ENCODE measurements at places on chromosomes 5 and 9. TPM values are rescaled to one million over a fixed set of nuclear protein-coding genes. Genes with fewer than 3 reads are reported as not detected.

DNA sequence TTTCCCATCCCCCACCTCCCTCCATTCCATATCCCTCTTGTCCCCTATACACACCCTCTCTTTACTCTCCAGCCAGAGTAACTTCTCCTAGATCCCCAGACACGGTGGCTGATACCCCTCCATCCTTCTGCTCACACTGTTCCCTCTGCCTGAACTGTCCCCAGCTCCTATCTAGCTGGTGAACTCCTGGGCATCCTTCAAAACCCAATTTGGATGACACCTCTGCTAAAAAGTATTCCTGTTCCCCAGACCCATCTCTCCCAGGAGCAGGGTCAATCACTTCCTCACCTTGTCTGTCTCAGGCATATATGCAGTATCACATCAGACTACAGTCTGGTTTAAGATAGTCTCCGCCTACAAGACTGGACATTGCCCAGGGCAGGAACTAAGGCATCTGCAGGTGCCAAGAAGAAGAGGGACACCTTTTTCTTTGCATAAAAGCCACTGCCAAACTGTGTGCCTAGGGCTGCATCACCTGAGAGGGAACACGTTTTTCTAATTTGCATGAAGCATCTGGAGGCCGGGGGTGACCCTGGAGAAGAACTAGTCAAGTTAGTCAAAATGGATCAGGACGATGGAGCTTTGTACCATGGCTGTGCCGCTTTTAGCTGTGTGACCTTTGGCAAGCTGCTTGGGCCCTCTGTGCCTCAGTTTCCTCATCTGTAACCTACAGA lies 27.1 kb downstream of the NR5A1 start:
- no peak for DNase-seq

- no peak for DNase-seq
Observed at GRCh38 chr5:23450187-23450586, 57.2 kb upstream of the PRDM9 start.

GRCh38 chr9:13424204-13424603 lies 144.7 kb upstream of the MPDZ start:
- peak; percentile 16 for DNase-seq

Gene LCN1
- polyA plus RNA-seq, result not detected

GRCh38 chr9:127853312-127854183 lies 910 bp downstream of the ENG start:
- DNase-seq, result no peak

GRCh38 chr5:138574744-138575193 lies 432 bp downstream of the HSPA9 start:
- DNase-seq, result no peak

DNA sequence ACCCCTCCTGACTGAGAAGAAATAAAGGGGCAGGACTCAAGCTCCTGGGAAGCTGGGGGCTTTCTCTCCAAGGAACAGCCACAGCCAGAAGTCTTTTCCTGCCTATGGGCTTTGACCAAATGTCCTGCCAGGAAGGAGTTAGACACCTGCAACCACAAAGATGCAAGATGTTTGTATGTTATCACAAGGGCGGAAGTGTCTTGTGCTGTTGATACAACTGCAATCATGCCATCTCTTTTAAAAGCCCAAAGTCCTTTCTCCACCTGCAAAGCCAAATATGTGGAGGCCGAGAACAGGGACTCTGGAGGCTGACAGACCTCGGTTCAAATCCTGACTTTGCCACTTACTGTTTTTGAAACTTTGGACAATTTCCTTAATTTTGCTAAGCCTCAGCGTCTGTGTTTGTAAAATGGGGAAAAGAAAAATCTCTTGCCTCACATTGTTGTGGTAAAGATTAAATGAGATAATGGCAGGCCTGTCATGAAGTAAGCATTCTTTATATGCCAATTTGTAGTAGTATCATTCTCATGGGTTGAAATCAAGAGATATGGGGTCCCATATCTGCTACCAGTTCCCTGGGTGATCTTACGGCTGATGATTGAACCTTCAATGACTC lies 17.0 kb downstream of the HRH2 start:
- no peak for DNase-seq

DNA sequence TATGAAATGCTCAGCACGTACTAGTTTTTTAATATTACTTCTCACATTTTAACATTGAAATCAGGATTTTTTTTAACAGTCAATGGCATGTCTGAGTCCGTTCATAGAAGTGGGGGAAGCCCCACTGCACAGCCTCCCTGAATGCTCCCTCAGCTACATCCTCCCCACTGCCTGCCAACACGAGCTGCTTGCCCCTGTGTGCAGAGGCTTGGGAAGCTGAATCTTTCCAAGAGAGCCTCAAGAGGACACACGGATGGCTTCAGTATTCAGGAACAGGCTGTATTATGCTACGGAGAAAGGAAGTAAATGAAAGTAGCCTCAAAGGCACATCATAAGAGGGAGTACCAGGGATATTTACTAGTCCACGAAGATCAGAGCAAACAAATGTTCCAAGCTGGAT lies 248.7 kb downstream of the SPOCK1 start:
- no peak for DNase-seq

Gene PALM2AKAP2
- polyA plus RNA-seq, result 2.5 TPM

- DNase-seq, result no peak
Observed at GRCh38 chr9:93119703-93119952, 14.4 kb downstream of the NINJ1 start.

- no peak for DNase-seq
Observed at GRCh38 chr9:136831720-136832104, 10.6 kb upstream of the AJM1 start.

Gene C9
- polyA plus RNA-seq, result not detected

- no peak for DNase-seq
Observed at GRCh38 chr9:12784461-12785259, 9.8 kb downstream of the LURAP1L start.

DNA sequence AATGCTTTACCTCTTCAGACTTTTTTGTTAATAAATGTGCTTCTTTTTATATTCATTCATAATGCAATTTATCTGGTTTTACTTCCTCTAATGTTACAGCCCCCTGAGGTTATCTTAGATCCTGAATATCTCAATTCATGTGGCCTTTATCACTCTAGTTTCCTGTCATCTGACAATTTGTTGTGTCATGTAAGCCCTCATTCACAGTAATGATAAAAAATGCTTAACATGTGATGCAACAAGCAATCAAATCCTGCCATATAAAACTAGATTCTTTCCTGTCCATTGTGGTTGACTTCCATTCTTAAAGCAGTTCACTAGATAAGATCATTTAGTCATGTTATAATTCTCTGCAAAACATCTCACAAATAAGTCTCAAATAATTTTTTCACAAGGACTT lies 991.2 kb upstream of the ACO1 start:
- no peak for DNase-seq

- no peak for DNase-seq
Observed at GRCh38 chr9:34001298-34001697, 47.4 kb downstream of the UBAP2 start.

DNA sequence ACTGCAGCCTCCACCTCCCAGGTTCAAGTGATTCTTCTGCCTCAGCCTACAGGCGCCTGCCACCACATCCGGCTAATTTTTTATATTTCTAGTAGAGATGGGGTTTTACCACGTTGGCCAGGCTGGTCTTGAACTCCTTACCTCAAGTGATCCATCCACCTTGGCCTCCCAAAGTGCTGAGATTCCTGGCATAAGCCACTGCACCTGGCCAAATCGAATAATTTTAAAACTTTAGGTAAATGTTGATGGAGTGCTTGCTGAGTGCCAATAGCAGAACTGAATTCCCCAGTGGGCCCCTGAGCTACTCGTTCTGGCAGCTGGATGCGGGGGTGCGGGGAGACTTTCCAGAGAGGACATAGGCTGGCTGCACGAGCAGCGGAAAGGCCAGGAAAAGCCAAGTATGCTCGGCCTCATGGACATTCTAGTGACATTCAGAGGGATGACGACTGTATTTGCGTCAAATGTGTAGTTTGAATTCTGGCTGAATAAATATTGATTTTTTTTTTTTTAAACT lies 16.8 kb downstream of the TRAF2 start:
- DNase-seq, result no peak

DNA sequence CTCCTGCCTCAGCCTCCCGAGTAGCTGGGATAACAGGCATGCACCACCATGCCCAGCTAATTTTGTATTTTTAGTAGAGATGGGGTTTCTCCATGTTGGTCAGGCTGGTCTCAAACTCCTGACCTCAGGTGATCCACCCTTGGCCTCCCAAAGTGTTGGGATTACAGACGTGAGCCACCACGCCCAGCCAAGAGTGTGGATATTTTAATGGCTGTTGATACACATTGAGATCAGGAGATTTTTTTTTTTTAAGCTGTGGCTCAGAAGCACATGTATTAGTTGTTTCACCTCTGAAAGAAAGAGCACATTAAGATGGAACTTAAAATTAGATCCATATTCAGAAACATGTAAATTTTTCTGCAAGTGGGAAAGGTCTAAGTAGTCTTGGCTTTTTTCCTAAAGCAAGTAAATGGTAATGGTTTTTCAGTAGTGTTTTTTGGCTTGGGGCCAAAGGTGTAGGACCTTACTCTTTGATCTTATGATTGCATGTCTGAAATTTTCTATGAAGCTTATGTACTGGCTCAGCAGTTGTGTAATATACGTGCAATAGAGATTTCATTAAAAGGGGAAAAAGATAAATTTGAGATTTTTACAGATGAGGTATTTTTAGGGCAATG lies 9.9 kb downstream of the RBM27 start:
- DNase-seq, result no peak

DNA sequence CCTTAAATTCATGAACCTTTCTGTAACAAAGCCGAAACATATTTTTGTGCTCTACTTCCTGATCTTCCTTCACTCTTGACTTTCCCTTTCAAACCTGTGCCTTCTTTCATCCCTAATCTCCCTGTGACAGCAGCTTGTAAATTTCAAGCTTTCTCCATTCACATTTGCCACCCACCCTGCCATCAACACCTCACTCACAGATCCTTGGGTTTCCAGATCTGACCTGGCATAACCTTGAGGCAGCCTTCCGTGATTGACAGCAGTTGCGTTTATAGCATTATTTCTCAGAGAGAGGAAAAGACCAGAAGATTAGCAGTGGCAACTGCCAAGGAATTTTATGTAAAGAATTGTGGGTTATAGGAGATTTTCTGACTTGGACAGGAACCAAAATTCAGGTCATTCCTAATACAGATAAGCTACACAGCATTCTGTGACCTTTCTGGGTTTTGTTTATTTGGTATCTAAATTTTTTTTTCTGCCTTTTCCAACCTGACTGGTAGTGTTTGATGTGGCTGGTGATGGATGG lies 260.0 kb downstream of the NR2F1-AS1 start:
- DNase-seq, result no peak

- no peak for DNase-seq
Observed at GRCh38 chr5:53386341-53386740, 94.1 kb upstream of the FST start.

DNA sequence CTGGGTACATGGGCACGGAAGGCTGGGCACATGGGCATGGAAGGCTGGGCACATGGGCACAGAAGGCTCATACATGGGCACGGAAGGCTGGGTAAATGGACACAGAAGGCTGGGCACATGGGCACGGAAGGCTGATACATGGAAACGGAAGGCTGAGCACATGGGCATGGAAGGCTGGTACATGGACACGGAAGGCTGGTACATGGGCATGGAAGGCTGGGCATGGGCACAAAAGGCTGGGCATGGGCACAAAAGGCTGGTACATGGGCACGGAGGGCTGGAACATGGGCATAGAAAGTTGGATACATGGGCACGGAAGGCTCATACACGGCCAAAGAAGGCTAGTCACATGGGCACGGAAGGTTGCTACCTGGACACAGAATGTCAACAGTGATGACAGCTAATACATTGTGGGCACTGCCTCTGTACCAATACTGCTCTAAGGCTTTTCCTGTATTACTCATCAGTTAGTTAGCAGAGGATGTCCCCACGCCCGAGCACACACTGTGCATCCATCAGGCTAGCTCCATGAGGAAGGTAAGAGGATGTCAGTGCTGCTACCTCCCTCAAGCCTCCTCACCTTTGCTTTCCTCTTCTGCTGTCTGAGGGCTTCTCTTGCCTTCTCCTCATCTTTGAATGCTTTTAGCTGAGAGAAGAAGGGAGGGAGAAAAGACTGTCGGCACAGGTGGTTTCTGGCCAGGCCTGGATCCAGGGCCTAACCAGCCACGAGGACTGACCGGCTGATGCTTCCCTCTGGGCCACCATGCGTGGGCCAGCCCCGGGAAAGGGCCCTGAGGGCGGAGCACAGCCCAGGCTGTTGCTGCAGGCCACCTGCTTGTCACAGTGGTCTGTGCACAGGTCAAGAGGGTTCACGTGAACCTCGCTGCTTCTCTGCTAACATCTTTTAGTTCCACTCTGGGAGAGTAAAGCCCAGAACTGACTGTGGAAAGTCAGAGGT lies 14.3 kb downstream of the GPX3 start:
- DNase-seq, result no peak

GRCh38 chr9:133513214-133514100 lies 11.3 kb downstream of the MYMK start:
- DNase-seq, result no peak

Gene ADAMTS2
- 2.1 TPM for polyA plus RNA-seq

GRCh38 chr5:95773335-95774059 lies 42.4 kb downstream of the RHOBTB3 start:
- no peak for DNase-seq

DNA sequence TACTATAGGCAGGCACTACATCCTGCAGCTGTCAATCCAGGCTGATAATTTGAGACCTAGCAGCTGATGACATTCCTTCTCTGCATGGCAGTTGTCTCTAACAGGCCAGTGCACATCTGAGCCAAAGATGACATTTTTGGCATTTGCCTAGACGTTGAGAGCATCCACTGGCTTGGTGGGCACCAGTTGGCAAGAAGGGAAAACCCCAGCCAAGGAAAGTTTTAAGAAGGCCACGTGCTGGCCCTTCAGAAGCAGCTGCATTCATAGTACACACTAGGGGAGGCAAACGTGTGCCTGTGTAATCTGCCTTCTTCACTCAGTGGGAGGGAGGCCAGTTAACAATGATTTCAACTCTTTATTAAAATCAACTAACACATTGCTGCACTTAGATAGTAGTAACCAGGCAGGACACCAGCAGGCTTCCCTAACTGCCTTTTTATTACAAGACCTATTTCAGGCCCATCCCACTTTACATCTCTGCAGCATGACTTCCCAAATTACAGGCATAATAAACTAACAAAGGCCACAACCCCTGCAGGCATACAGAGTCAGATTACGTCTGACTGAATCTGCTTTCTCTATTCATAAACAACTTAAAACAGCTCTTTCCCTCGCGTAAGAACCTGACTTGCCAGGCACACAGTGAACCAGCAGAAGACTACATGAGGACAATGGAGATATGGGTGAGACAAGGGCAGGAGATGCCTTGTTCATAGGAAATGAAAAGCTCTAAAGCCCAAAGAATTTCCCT lies 576.3 kb downstream of the PDE4D start:
- peak; percentile 46 for DNase-seq

Gene PLAC8L1
- polyA plus RNA-seq, result 2.0 TPM

Gene AQP7
- not detected for polyA plus RNA-seq

GRCh38 chr9:82934949-82935348 lies 128.0 kb downstream of the RASEF start:
- DNase-seq, result peak; percentile 15

DNA sequence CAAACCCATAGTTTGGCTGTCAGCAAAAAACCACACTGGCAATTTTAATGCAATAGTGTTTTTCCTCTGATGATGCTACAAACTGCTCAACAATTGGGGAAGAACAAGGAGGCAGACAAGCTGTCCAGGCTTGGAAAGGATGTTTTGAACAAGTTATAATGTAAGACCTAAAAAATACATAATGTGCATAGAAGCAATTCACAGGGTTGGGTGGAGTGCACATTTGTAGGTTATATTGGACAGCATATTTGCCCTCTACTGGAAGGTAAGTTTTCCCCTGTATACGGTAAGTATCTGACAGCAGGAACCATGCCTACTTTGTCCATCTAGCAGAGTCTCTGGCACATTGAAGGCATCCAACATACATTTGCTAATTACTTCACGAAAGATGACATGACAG lies 114.3 kb upstream of the PUM3 start:
- DNase-seq, result no peak
